ENCODE measurements at places on chromosomes 7 and 10.

DNA sequence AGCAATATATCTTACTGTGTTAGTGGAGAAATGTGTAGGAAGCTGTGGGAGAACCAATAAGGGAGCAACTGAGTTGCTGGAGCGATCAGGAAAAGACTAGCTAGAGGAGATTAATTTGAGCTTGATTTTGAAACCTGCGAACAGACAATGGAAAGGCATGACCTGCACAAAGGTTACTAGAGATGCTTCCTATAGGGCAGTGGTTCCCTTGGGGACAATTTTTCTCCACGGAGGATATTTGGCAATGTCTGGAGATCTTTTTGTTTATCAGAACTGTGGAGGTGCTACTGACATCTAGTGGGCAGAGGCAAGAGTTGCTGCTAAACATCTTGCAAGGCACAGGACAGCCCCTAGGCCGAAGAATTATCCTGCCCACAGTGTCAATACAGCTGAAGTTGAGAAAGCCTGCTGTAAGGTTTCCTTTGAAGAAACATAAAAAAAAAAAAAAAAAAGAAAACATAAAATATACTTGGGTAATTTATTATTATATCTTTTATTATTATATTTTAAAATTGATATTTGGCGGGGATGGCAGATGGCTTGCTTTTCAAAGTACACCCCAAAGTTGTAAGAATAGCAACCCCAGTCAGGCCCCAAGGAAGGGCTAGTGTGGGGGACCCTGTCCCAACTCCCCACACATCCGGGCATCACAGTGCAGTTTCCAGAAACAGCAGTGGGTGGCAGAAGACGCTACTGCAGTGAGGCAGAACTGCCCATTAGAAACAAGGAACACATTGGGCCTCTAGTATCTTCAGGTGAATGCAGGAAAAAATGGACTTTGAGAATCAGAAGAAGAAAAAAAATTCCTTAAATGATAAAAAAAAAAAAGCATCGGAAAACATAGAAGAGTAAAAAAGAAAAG lies 481.6 kb downstream of the SH2D4B start:
- no peak for DNase-seq

DNA sequence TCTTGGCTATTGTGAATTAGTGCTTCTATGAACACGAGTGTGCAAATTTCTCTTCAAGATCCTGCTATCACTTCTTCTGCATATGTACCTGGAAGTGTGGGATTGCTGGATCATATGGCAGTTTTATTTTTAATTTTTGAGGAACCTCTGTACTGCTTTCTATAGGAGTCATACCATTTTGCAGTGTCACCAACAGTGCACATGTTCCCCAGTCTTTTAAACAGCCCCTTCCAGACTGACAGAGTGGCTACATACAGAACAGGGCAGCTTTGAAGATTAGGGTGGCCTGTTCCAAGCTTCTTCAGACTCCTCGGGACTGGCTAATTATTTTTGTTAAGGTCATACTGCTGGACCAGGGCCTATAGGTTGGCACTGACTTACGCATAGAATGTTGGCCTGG lies 82.9 kb downstream of the AUTS2 start:
- no peak for DNase-seq

- no peak for DNase-seq
Observed at GRCh38 chr10:71259815-71260501, 47.6 kb downstream of the UNC5B start.

- no peak for DNase-seq
Observed at GRCh38 chr7:114930829-114931655, 9.1 kb downstream of the MDFIC start.

DNA sequence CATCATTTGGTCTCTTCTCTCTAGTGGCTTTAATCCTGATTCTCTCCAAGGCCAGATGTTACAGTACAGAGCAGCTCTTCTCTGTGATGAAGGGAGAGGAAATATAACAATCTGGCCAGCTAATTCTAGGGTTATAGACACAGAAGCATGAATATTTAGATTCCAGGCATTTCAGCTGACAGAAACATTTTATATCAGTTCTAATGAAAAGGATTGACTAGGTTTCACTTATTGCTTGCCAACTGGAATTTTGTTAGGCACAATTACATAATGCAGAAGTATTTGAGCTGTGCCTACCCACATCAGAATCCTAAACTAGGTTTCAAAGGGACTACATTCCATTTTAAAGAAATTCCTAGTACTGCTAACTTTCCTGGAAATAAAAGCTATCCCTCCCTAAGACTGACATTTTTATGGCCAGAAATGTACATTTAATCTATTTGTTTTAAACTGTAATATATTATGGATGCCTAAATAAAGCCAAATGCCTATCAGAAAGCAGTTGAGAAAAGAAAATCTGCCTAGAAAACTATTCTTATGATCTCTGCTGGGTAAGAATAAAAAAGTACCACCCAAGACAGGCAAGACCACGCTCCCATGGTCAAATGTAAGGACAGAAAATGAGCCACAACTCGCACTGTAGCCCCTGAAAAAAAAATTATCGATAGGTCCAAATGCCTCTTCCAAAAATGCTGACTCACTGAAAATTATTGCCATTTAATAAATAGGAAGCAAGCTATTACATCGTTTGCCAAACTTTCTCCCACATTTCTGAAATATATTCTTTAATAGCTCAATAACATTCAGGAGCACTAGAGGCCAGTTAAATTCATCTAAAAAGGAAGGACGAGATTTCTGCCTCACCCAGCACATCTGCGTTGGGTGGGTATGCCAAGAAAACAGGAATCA lies 498.1 kb downstream of the KCNMA1 start:
- no peak for DNase-seq

DNA sequence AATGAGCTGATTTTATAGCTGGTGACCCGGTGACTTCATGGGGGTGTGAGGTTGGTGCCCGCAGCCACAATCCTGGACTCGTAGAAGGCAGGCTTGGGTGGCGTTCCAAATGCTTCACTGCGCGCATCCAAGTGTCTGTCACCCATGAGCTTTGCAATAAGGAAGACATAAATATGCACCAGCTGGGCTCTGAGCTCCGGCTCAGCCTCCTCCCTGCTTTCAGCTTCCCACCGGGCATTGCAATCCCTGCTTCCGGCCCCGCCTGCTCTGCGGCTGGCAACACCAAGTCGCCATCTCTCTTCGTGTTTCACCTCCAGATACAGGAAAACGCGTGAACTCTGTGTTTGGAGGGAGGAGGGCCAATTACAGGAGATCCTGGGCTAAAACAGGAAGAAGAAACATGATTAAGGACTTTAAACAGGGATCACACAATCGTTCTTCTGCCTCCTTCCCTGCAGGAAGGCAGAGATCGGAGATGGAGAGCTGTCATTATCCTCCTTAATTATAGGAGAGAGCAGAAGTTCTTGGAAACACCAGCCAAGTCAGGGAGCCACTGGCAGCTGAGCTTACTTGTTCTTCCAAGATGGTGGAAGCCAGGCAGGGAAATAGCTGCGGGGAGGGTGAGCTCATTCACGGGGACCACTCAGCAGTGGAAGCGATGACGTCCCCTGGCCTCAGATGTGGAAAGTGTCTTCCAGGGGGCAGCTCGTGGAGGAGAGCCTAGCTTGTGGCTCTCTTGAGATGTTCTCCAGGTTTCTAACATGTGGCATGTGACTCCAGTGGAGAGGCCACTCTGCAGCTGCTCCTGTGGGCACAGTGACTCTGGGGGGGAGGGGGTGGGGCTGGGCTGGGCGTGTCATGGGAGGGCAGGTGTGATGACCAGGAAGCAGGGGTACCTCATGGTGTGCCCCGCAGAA lies 134.9 kb downstream of the CAMK1D start:
- DNase-seq: no peak

DNA sequence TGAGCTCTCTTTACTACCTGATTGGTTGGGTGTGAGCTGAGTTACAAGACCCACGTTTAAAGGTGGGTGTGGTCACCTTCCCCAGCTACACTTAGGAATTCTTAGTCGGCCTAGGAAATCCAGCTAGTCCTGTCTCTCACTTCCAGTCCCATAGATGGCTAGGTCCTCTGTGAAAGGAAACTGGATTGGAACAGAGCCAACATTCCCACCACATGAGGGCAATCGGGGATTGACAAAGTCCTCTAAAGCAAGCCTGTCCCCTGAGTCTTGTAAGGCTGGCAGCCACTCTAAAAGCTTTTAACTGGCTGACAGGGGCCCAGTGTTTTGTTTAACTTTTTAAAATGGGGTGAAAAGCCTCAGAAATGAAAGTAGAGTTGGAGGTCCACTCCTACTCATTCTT lies 15.1 kb upstream of the CROT start:
- no peak for DNase-seq

- DNase-seq: no peak
Observed at GRCh38 chr10:129755621-129756020, 208.5 kb downstream of the EBF3 start.

- no peak for DNase-seq
Observed at GRCh38 chr10:99369126-99369525, 40.0 kb downstream of the CNNM1 start.

- DNase-seq: no peak
Observed at GRCh38 chr10:43170491-43170890, 32.2 kb downstream of the CSGALNACT2 start.

GRCh38 chr7:24724451-24725190 lies 32.6 kb downstream of the GSDME start:
- DNase-seq: no peak

DNA sequence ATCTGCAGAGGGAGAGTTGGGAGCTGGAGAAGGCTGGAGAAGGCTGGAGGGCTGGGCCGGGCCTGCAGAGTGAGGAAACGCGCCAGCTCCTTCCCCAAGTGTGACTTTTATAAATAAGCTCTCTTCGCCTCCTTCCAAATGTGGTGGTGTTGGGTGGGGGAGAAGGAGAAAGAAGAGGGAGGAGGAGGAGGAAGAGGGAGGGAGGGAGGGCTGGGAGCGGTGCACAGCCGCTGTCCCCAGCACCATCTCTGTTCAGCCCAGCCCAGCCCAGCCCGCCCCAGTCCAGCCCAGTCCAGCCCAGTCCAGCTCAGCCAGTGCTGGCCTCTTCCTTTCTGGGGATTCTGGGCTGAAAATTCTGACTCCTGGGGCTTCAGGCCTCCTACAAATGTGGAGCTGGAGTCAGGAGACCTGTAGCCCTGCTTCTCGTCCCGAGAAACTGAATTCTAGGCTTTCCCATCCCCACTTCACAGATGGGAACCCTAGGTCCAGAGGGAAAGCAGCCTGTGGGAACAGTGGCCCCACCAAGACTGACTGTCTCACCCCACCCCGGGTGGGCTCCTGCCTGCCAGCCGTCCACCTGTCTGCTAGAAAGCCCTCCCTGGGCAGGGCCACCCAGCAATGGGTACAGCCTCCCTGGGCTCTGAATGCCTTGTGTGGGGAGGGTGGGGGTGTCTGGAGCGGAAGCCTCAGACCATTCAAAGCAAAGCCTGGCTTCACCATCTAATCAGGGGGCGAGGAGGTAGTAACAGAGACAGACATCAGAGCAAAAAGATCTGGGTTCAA lies 2.3 kb downstream of the STX1A start:
- no peak for DNase-seq

DNA sequence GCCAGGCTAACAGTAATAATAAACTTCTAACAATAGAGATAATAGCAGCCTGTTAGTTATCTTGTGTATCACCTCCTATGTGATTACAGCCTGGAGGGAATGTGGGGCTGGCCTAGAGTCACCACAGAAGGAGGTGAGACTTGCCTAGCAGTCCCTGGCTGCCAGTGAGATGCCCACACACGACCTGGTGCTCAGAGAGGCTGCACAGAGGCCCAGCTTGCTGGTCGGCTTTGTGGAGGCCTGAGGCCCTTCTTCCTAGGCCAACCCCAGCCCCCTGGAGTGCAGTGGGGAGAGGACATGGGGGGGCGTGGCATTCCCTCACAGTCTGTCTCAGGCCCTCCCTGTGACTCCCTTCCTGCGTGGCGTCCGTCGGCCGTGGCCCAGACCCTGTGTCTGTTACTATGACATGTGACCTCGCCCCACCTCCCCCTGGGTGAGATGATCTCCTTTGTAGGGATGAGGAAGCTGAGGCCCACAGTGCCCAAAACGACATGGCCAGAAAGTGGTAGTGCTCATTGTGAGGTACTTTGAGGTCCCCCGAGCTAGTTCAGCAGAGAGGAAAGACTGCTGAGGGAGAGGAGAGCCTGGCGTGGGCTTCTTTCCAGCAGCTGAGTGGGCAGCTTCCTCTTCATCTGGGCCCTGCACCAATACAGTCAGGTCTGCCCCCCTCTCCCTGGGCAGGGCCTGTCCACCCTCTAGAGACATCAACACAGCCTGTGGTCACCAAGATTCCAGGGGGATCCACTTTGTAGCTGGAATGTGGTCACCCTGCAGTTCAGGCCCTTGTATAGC lies 29.7 kb downstream of the UNC5B start:
- no peak for DNase-seq

GRCh38 chr7:146115851-146116520 lies 615 bp upstream of the CNTNAP2 start:
- no peak for DNase-seq

GRCh38 chr10:24168258-24169170 lies 40.4 kb upstream of the KIAA1217 start:
- DNase-seq: no peak

DNA sequence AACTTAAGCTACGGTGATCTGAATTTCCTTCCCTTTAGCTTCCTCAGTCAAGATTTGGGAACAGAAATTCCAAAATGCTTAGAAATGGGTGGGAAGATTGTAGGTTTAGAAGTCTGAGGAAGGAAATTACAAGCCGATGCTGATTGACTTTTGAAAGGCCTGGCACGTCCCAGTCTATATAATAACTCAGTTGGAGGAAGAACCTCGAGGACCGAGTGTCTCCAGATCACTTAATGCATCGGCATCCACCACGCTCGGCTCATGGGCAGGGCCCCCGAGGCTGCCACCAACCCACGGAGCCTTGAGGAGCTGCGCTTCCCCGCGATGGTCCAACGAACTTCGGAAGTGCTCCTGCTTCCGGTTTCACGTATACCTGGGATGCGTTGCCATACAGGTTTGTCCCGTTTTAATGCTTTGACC lies 10.4 kb upstream of the SP8 start:
- DNase-seq: no peak

DNA sequence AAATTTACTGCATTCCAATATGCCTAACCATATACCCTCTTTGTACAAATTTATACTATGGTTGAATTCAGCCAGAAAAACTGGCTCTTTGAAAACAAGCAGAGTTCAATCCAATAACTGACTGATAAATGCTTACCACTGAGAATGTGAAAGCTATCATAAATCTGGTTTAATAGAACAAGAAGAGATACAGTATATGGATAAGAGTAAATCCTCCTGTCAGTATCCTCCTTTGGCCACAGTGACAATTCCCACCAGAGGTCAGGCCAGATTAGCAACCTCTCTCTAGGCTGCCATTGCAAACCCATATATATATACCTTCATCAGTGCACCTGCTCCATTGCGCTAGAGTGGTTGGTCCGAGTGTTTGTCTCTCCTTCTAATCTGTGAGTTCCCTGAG lies 647.2 kb downstream of the GRM8 start:
- no peak for DNase-seq

Data from activated gamma-delta T cell (primary cell).